ENCODE measurements at places on chromosomes 13 and 19. TPM values are rescaled to one million over a fixed set of nuclear protein-coding genes. Genes with fewer than 3 reads are reported as not detected.

Gene CDX2
- not detected for polyA plus RNA-seq

Gene C19orf47
- polyA plus RNA-seq, result 10.9 TPM

GRCh38 chr19:30541575-30541974 is 169.4 kb downstream of the ZNF536 start:
- DNase-seq, result no peak

- no peak for DNase-seq
These were observed 43.8 kb downstream of the COG6 start for GRCh38 chr13:39699274-39699673.

- DNase-seq, result peak; percentile 66
These were observed 36.6 kb downstream of the ZSWIM4 start for GRCh38 chr19:13831537-13832467.

DNA sequence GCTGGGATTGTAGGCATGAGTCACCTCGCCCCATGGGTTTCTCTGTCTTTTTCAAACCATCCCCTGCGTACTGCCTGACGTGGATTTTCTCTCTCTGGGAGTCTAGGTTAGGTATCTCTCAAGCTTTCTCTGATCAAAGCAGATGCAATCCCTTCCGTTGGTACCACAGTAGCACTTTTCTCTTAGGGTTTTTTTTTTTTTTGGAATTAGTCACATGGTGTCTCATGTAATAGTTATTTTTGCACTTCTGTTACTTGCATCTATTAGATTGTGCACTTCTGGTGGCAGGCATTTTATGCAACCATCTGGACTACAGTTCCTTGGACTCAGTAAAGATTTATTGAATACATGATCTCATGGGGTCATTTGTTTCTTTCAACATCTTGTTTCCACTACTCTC is 72.1 kb downstream of the GPC6 start:
- DNase-seq, result peak; percentile 57
